Frontal cortex (tissue), 4 donors: ENCODE measurements at places on chromosomes 13 and 19. TPM values are rescaled to one million over a fixed set of nuclear protein-coding genes. Genes with fewer than 3 reads are reported as not detected.

GPR180 gene
- total RNA-seq = 10.2 TPM

PABPC3 gene
- total RNA-seq = 0.41 TPM

IL17D gene
- 12.6 TPM for total RNA-seq

NDUFS7 gene
- 27.7 TPM for total RNA-seq

KIR3DL2 gene
- not detected for total RNA-seq

KCTD15 gene
- 69.7 TPM for total RNA-seq

- DNase-seq = no peak
Measured at GRCh38 chr13:40626977-40627376, 39.5 kb downstream of the FOXO1 start.

DNA sequence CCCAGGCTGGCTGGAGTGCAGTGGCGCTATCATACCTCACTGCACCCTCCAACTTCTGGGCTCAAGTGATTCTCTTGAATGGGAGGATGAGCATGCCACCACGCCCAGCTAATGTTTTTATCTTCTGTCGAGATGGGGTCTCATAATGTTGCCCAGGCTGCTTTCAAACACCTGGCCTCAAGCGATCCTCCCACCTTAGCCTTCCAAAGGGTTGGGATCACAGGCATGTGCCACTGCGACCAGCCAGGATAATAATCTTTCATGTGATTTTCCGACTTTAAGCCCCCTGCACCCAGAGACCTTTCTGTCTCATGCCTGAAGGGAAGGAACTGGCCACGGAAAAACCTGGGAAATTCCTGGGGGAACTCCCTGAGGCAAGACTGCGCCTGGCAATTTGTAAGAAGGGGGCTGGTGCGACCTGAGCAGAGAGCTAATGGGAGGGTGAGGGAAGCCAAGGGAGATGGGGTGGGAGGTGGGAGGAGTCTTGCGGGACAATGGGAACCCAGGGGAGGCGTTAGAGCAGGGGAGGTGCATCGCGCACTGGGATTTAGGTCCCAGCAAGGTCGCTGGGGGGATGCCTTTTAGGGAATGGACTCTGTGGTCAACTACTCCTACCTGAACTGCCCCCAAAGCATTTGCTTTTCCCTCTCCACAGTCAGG, 1.2 kb upstream of the CCDC124 start:
- DNase-seq = no peak

GRCh38 chr13:52599037-52599847, 43.0 kb upstream of the HNRNPA1L2 start:
- DNase-seq = no peak

DNA sequence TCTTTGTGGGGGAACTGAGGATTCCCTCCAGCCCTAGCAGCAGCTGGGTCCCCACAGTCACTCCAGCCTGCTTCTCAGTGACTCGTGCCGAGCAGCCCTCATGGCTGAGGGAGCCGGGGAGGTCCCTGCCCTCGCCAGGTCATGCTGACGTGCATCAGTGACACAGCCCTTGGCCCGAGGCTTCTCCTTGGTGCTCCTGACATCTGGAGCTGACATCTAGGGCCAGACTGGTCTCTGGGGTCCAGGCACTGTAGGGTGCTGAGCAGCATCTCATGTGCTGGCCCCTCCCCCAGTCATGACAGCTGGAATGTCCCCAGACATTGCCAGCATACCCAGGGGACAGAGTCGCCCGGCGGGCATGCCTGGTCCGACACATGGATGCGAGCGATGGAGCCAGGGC, 14.4 kb downstream of the COMP start:
- DNase-seq = no peak

DNA sequence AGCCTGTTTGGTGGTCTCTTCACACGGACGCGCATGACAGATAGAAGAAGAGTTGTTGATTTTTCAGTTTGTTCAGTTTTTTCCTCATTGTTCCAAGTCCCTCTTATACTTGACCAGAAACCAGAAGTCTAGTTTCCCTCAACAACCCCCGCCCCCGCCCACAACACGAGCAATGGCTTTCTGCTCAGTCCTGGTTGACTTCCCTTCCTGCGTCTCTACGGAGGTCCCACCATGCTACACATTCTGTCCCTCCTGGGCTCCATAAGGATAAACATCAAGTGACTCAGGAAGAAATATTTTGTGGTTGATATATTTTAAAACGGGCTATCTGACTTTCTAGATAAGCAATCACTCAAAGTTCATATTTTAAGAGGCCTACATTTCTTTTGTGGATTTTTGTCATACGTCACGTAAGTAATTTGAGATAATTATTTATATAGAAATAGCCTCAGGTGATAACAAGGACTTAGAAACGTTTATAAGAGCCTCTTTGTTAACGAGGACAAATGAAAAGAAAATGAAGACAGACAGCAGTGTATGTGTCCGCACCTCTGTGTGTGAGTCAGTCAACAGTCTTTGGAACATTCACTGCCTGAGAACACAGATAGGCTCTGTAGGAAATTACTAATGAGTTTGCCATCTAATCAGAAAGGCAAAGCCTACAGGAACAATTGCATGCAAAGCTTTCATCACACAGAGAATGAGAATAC, 214.4 kb downstream of the RAP2A start:
- no peak for DNase-seq

DNA sequence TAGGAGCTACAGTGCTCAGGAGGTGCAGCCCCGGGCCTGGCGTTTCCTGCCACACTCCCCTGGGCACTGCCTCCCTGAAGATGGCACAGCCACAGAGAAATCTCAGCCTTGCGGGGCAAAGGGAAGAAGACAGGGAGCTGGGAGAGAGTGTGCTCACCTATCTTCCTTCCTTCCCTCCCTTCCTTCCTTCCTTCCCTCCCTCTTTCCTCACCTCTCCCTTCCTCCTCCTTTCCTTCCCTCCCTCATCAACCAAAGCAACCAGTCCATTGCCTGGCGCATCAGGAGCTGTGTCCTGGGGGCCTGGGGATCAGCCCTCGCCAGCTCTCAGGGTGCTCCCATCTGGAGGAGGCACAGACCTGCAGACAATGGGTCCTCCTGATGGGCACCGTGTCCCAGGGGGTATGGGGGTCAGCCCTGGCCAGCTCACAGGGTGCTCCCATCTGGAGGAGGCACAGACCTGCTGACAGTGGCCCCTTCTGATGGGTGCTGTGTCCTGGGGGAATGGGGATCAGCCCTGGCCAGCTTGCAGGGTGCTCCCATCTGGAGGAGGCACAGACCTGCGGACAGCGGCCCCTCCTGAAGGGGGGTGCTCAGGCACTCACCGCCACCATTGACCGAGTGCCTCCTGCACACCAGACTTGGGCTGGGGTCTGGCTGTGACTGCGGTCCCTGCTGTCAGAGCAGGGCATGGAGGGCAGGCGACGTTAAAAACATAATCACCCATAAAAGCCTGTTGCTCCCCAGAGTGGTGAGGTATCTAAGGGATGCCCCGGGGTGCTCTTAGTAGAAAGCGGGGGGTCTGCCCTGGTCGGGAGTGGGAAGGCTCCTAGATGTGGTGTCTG, 120.2 kb downstream of the URI1 start:
- no peak for DNase-seq

- DNase-seq = no peak
Measured at GRCh38 chr19:29789007-29789406, 22.8 kb upstream of the CCNE1 start.

GRCh38 chr19:46218160-46218559, 11.4 kb upstream of the IGFL1 start:
- no peak for DNase-seq

GRCh38 chr13:95858286-95859075, 181.5 kb downstream of the DNAJC3 start:
- DNase-seq = no peak

DNA sequence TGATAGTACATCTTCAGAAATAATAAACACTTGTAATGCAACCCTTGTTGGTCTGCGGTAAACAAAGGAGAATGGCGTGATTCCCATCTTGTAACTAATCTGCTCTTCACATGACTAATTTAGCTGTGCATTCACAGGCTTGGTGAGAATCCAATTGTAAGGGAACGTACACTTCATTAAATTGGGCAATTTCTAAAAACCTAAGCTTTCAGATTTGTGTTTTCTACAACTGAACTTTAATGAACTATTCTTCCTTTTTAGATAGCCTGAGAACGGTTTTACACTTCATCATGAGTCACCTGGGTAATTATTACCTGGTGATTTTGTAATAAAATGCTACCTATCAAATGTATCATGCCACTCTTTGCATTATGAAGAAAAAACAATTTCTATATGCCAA, 306.9 kb downstream of the KLF5 start:
- no peak for DNase-seq

DNA sequence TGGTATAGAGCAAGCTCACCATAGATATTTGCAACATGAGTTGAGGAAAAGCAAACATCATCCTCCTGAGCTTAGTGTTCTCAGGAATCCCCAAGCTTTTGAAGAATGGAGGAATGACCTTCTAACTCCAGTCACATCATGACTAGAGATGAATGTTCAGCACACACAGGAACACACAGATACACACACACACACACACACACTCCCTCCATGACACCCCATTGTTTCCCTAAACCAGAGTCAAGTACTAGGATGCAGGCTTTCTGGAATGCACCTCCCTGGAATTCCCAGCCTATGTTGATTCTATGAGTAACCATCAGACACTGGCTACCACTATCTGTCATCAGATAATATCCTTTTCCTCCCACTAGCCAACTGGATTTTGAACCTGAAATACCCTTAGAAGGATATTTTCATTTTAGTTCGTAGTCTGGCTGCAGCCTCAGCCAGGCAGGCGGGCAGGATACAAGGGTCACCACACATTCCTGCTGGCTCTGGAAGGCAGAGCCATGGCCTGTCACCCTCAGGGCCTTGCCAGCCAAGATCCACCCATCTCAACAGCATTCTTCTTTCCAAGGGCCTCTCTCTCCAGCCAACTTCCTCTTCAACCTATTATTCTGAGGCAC, 162.4 kb downstream of the FOXO1 start:
- no peak for DNase-seq

GRCh38 chr13:113123226-113124201, 915 bp downstream of the F10 start:
- DNase-seq = no peak

DNA sequence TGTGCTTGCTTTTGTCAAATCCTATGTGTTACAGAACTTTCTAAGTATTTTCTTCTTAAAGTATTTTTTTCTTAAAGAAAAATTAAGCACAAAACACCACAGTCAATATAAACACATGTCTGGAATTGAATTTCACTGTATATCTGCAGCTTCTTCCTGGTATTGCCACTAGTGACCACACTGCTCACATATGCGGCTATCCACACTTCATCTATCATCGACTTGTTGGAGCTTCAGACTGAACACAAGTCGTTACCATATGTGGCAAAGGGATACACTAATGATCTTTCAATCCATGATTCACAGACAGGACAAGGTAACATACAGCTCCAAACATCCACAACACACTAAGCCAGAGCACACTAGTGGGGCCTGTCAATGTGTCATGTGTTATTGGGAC, 498.4 kb upstream of the ARGLU1 start:
- DNase-seq = no peak

GRCh38 chr13:45388664-45389063, 29.5 kb downstream of the SLC25A30 start:
- DNase-seq = no peak

DNA sequence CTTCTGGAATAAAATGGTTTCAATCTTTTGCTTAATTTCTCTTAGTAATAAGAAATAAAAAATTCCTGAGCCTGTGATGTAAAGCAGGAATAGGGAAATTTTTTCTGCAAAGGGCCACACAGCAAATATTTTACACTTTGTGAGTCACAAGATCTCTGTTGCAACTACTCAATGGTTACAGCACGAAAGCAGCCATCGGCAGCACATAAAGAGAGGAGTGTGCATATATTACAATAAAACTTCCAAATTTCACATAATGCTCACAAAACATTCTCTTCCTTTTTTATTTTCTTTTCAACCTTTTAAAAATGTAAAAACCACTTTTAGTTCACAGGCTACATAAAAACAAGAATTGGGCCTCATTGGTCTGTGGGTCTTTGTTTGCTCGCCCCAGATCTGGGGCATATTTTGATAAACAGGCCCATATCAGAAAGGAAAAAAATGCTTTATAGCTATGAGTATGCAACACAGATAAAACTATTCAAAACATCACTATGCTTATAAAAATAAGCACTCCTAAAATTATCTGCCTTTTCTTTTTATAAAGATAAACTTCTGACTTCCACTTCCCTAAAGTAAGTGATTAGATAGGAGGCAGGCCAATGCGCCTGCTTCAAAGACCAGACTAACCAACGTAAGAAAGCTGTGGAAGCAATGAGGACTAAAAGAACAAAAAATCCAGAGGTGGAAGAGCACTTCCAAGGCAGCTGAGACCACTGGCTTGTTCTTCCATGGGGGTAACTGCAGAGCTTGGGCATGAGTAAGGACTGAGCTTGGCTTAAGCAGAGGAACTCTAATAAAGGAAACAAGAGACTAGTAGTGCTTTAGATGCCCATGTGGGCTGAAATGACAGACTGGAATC, 26.5 kb downstream of the MYCBP2 start:
- DNase-seq = no peak

DNA sequence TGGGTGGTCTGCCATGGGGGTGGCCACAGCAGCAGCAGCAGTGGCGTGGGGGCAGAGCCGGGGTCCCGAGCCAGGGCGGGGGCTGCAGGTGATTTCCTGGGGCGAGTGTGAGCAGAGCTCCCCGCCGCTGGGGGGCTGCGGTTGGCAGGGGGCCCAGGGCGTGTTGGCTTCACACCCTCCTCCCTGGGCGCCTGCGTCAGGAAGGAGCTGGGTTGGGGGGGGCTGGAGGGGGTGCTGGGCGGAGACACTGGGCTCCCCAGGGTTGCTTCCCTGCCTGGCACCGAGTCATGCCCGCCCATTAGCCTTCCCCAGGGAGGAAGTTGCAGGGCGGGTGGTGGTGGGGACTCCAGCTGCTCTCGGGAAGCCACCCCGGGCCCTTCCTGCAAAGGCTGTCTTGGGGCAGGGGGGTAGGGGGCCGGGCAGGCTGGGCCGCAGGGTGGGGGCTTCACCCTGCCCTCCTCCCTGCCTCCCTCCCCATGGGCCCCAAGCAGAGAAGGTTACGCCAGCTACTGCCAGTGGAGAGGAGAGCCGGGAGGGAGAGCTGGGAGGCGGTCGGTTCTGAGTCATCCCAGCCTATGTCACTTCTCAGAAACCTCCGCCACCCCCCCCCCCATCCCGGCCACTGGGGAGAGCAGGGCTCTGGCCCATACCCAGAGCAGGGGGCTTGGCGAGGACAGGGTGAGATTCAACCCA, 4.6 kb downstream of the MIDN start:
- DNase-seq = peak; percentile 87

DNA sequence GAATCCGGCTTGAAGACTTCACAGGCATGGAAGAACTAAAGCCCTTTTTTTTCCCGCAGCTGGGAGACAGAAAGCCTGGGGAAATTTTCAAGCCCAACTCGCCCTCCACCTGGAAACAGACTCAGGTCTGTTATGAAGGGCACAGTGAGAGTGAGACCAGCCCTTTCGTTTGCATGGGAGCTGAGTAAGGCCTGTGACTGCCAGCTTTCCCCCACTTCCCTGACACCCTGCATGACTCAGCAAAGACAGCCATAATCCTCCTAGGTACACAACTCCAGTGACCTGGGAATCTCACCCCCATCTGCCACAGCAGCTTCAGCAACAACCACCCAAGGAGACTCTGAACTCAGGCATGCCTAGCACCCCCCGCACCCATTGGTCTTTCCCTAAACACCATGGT, 87.6 kb upstream of the ZNF91 start:
- no peak for DNase-seq

- no peak for DNase-seq
Measured at GRCh38 chr13:51229101-51229719, 7.0 kb downstream of the FAM124A start.

- no peak for DNase-seq
Measured at GRCh38 chr13:108342369-108343289, 73.1 kb downstream of the TNFSF13B start.

- no peak for DNase-seq
Measured at GRCh38 chr19:15519433-15519976, 11.2 kb downstream of the CYP4F22 start.

GRCh38 chr19:36140304-36141038, 605 bp downstream of the CAPNS1 start:
- peak; percentile 67 for DNase-seq

GRCh38 chr13:112773601-112774447, 84.0 kb downstream of the ATP11A start:
- DNase-seq = no peak
